ENCODE measurements at places on chromosomes 5 and 9.

DNA sequence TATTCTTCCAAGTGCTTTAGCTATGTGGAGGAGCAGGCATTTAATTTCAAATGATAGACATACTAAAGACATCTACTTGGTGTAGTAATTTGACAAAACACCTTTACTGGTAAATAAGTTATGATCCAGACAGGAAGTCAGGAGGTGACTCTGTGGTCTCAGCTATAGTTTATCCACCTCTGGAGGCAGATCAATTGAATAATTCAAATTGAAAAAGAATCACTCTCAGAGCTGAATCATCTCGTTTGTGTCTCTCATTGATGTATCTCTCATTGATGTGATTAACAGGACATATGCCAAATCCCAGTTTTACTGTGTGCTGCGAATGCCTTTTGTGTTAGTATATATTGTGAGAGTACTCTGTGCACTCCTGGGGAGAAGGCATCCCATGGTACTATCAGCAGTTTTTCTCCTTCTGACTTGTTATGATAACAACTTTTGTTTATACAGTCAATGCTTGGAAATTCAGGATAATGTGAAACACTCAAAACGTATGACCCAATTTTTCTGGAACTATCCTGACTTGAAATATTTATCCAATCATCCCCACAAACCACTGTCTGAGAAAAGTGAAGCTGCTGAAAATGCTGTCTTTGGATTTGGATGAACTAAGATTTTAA, 48.5 kb upstream of the DAB2 start:
- no peak for DNase-seq

GRCh38 chr9:11038366-11038765, 425.6 kb upstream of the PTPRD start:
- no peak for DNase-seq

DNA sequence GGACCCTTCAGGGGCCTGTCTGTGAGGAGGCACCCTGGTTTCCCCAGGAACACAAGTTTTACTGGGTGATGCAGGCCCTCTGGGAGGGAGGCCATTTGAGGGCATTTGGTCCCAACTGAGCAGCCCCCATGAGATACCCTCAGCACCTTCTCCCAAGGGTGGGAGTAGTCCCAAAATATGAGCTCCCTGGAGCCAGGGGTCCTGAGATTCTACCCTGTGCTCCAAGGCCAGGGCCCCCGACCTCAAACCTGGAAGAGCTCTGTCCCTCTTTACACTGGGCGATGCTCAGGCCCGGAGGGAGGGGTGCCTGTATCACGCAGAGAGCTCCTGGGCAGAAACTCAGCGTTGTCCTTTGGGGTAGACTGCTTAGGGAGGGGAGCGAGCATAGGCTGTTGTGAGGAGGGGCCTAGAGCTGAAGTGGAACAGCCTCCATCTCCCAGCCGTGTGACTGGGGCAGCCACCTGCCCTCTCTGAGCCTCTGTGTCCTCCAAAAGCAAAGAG, 64.0 kb upstream of the SYNPO start:
- no peak for DNase-seq

- no peak for DNase-seq
Observed at GRCh38 chr5:69468631-69469030, 24.0 kb upstream of the OCLN start.

DNA sequence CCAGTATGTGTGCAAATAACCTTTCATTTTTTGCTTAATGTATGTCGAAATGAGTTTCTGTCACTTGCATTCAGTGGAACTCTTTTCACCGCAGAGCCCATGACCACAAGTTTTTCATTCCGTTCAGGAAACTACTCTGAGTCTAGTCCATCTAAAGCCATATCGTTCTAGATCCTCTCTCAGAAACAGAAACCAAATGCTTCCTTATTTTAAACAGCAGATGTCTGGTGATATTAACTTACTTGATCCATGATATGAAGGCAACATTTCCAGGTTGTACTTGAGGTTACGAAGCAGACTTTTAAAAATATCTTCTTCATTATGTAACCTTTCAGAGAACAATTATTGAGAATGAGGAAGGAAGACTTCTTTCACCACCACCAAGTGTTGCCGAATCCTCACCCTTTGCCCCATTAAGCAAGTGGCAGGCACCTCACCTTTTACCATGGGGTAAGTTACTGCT, 72.4 kb upstream of the GNAQ start:
- DNase-seq: peak; percentile 42

GRCh38 chr5:115501464-115502210, 42.9 kb downstream of the FEM1C start:
- no peak for DNase-seq

GRCh38 chr5:160477266-160477970, 55.8 kb downstream of the PTTG1 start:
- DNase-seq: peak; percentile 68

DNA sequence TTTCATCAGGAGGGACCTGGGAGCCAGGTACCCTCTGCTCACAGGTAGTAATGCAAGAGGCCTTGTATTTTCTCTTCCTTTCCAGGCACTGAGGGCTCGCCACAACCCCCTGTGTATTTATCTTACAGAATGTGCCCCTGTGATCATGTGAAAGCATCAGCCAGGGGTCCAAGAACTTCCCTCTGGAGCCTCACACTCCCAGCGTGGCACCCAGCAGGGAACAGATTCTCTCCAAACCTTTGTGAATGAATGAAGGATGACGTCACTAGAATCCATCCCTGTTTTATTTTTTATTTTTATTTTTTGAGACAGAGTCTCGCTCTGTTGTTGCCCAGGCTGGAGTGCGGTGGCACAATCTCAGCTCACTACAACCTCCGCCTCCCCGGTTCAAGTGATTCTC, 107.3 kb upstream of the IER5L start:
- no peak for DNase-seq

DNA sequence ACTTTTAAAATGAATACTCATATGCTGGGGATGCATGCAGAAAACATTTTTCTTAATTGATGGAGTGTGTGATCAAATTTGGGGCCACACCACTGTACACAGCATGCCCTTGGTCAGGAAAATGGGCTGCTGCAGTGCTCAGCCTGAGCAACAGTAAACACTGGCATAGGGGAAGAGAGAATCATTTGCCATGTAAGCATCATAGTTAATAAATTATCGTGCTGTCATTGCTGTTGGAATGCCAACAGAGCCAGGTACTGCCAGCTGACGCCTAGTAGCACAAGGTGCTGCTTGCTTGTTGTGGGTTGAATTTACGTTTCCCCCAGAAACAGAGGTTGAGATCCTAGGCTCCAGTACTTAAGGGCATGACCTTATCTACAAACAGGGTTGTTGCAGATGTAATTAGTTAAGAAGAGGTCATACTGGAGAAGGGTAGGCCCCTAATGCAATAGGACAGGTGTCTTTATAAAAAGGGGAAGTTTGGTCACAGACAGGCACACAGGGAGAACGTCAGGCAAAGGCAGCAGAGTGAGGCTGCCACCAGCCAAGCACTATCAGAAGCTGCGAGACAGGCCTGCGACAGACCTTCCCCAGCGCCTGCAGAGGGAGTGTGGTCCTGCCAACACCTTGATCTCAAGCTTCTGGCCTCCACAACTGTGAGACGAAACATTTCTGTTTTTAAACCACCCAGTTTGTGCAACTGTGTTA, 25.3 kb downstream of the DAP start:
- no peak for DNase-seq

DNA sequence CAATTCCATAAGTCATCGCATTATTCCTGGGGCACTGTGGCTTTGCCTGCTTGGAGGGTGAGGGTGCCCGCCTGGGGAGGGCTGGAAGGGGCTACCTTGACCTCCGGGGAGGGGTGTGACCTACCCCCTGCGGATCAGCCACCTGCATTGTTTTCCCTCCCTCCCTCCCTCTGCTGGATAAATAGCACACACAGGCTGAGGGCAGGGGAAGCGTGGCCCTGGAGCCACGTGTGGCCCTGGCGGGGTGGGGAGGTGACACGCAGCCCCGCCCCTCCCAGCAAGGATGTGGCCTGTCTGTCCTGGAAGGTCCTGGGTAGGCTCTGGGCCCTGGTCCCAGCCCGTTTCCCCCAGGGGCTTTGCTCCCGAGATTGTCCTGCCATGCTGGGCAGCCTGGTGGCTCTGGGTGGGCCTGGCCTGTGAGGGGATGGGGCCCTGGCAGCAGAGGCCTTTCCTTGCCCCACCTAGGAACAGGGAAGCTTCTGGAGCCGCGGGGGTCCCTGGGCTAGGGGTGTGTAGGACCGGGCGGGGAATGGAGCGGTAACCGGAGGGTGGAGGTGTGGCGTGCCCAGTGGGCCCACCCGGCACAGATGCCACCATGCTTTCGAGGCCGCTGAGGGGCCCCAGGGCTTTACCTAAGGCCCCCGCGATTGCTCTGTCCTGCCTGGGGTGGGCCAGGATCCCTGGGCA, 33.4 kb downstream of the RXRA start:
- no peak for DNase-seq

- DNase-seq: no peak
Observed at GRCh38 chr9:12230708-12231107, 462.5 kb upstream of the TYRP1 start.

- DNase-seq: no peak
Observed at GRCh38 chr5:76710991-76711390, 4.9 kb upstream of the F2R start.

- no peak for DNase-seq
Observed at GRCh38 chr5:35736280-35736679, 118.6 kb downstream of the SPEF2 start.

DNA sequence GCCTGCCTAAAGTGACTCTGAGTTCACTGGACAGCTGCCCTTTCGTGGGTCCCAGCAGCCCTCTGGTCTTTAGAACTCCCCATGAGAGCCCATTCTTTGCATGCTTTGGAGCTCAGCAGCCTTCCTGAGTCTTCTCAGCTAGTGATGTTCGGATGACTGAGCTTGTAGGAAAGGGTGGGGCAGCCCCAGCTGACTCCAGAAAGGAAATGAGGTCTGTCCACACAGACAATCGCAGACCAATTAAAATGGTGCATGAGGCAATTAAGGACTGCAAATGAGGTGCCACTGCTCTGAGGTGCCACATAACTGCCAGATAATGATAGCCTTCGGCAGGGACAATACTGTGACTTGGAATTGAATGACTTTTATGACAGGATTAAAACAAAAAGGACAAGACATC, 25.4 kb upstream of the TOMM5 start:
- DNase-seq: no peak

- DNase-seq: no peak
Observed at GRCh38 chr9:134049772-134050588, 17.8 kb downstream of the BRD3 start.
